Stimulated activated CD8-positive, alpha-beta memory T cell treated with anti-CD3 and anti-CD28 coated beads, Interleukin-15, amount 100 ng/mL, for 24 hours (primary cell): ENCODE measurements at places on chromosomes 2 and 18.

- no peak for DNase-seq
These were observed 2.9 kb upstream of the ARPC2 start for GRCh38 chr2:218214116-218214515.

DNA sequence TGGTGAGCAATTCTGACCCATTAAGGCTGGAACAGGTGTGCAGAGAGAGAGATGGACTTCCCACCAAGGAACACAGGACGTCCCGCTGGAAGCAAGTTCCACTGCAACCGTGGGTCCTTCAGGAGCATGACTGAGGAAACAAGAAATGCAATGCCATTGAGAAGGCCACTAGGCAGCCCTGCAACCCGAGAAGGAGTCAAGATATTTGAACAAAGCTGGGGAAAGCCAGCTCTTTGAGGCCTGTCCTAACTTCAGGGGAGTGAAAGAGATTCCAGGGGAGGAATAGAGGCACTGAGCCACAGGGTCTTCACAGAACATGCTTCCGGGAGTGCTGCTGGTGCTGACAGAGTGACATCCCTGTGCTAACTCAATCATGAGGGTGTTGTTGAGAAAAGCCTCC lies 153.8 kb upstream of the ZNF236 start:
- no peak for DNase-seq

DNA sequence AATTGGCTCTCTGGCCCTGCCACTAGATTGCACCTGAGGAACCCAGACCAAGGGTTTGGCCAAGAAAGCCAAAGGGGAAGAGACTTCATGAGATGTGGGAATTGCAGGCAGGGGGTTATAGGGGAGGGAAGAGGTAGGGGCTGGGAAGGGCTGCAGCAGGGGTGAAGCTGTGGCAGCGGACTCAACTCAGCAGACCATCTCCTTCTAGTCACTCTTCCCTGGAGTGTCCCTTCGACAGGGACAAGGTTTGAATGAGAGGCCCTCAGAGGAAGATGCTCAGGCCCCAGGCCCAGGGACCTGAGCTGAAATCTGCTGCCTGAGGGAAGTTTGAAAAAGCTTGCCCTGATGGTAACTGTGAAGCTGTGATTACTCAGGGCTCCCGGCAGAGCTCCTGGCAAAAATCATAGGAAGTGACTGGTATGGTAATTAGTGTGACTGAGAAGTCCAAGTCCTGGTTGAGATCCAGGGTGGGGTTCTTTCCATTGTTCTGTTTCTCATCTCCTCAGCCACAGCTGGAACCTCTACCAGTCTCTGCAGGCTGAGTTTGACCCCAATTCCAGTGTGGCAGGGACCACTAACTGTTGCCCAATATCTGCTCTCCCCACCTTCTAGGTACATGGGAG lies 300.9 kb downstream of the CYP26B1 start:
- no peak for DNase-seq

- DNase-seq, result no peak
These were observed 236.8 kb downstream of the CAMKMT start for GRCh38 chr2:44598330-44599119.

DNA sequence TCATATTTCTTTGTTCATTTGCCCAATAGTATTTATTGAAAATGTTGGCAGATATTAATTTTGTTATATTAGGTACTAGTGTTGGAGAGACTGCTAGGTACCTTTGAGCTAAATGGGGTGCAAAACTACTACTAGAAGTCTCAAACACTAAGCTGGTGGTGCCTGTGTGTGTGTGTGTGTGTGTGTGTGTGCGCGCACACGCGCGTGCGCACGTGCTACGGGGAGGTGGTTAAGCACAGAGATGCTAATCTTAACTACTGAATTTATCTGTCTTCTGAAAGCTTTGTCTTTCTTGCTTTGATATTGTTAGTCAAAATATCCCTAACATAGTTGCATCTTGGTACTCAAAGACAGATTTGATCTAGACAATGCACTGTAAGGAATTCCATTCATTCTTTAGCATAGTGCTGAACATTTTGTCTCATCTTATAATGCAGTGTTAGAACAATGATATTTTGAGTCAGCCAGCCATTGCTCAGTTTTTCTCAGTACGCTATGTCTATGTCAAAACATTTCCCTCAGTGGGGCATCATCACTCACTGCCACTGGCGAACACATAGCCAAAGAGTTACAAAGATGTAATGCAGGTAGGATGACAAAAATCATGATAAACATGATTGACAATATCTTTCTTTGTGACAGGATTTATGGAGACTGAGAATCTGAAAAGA lies 396.0 kb upstream of the RGPD4 start:
- no peak for DNase-seq

GRCh38 chr2:232174662-232175061 lies 203.9 kb upstream of the ALPP start:
- no peak for DNase-seq

DNA sequence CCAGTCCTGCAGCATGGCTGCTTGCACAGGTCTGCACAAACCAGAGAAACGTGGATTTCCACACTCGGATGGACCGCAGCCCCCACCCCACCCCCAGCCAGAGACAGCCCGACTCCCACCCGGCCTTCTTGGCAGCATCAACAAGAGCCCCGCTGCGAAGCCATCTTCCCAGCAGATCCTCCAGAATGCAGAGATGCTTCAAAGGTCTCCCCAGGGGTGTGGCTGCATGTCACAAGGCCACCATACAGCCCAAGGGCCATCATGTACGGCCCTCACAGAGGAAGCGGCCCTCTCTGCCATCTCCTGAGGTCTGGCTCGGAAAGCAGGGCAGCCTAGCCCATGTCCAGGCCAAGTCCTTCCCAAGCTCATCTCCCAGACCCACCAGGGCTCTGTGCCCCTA lies 11.5 kb downstream of the DNMT3A start:
- DNase-seq, result no peak

- DNase-seq, result no peak
These were observed 365.6 kb upstream of the UBE2E3 start for GRCh38 chr2:180614776-180615175.

DNA sequence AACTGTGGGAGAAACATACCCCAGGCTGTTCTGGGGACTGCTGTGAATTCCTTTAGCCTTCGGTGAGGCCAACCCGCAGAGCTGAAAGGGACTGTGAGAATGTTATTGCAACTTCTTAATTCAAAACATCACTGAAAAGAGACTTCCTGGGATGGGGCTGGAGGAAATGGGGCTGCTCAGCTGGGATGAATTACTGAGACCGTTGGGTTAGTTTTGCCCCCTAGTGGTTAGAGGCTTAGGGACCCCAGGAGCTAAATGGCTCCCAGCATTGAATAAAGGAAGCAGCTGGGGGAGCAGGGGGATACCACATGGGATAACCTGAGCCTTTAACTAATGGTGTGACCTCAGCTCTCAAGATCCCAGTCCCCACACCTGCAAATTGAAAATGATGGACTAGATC lies 941.1 kb upstream of the FANCL start:
- DNase-seq, result no peak

DNA sequence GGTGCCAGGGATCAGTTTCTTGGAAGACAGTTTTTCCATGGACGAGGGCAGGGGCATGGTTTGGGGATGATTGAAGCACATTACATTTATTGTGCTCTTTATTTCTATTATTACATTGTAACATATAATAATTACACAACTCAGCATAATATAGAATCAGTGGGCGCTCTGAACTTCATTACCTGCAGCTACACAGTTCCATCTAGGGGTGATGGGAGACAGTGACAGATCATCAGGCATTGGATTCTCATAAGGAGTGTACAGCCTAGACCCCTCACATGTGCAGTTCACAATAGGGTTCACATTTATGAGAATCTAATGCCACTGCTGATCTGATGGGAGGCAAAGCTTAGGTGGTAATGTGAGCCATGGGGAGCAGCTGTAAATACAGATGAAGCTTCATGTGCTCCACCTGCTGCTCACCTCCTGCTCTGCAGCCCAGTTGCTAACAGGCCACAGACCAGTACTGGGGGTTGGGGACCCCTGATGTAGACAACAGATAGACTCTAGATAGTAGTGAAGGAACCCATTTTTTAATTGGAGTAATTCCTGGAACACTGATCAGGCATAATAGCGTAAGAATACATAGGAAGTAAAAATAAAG lies 41.5 kb upstream of the MC4R start:
- DNase-seq, result no peak

DNA sequence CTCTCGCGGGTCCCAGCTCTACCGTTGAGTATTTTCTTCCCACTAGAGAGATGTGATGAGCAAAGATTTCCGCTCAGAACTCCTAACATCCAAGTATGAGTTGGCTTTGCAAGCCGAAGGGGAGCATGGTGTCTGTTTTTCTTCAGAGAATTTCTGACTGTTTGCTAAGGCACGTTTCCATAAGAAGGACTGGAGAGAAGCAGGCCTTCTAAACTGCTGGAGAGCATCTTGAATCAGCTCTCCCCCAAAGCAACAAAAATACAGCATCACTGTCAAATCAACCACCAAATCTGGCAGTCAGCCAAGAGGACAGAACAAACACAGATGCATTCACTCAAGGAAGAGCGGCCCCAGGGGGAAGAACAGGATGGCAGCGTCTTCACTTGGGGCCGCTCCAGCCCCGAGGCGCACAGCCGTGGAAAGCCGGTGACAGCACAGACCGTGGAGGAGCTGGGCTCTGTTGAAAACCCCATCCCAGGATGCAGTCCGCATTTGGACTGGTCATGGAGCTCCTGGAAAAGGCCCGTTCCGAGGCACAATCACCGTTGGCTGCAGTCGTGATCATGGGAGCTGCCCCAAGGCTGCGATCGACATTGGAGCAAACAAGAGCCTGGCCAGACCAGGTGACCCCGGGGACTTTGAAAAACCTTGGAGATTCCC lies 101.4 kb downstream of the NFATC1 start:
- no peak for DNase-seq

DNA sequence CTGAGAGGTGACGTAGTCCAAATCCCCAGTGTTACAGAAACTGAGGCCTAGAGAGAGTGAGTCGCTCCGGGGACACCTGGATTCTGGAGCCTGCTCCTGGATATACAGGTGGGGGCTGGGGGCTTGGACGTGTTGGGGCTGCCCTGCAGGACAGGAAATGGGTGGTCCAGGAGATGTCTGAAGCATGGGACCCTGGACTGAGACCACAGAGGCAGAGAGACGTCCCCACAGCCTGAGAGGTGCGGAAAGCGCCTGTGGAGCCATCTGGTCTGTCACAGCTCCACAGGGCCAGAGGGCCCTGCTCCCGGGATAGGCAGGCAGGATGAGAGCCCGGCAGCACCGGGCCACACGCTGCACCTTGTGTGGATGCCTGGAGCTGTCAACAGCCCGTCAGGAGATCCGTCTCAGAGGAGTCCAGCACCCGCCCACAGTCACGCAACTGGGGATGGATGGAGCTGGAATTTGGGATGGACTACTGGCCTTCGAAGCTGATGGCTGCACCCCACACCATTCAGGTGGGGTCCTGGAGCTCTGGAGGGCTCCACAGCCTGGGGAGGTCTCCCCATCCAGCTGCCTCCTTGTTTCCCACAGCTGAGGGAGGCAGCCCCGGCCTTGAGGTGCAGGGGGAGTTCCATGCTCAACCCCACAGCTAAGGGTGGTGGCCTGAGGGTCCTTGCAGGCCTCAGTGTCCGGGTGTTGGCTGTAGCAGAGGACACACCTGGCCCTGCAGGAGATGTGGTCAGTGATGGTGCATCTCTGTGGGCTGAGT lies 303.0 kb downstream of the NDUFA10 start:
- DNase-seq, result no peak

- no peak for DNase-seq
These were observed 36.2 kb downstream of the XDH start for GRCh38 chr2:31378389-31378788.

- DNase-seq, result no peak
These were observed 165.3 kb downstream of the FTCDNL1 start for GRCh38 chr2:199685669-199686068.

GRCh38 chr2:129491308-129491707 lies 488.2 kb upstream of the RAB6C start:
- no peak for DNase-seq

DNA sequence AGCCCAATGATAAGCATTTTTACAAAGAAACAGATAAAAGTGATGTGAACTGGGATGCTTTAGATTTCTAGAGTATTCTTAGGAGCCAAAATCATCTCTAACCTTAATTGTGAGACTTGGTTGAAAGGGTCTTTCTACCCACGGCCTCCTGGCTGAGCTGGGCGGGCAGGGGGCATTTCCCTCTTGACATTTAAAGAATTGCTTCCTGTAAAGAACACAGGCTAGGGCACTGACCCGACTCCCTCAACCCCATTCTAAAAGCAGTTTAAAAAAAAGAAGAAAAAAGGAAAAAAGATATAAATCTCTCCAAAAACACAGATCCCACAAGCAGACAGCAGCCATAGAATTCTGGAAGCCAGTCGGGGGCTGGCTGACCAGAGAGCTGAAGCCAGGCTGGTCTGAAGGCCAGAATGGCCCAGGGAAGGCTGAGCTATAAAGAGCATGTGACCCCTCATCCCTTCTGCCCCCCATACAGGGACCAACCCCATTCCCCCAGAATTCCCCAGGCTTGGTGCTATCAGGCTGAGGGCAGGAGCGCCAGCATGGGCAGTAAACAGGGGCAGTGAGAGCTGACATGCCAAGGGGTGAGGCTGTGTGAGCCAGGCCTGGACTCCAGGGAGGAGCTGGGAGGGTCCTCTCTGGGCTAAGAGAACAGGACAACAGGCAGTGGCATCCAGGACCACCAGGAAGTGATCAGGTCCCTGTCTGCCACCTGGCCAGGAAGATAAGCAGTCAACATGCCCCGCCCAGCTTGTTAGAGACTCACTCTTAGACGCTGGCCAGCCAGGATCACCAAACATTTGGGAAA lies 188.5 kb downstream of the HDAC4 start:
- no peak for DNase-seq

DNA sequence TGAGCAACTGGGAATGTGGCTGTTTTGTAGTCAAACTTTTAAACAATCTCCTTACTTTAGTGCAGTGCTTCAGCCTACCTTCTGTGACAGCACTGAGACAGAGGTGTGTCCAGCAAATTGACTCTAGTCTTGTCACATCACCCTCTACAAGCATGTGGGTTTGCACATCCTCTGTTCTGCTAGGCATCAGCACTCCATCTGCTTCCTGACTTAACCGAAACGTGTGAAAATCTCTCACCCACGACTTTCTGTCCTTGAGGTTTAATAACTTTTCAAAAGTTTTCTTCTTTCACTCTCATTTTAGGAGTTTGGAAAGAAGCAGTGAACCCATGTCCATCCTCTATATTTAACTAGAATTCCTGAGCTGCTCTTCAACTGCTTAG lies 42.6 kb downstream of the TTR start:
- no peak for DNase-seq

GRCh38 chr2:86194751-86195054 lies 559 bp downstream of the IMMT start:
- DNase-seq, result no peak

DNA sequence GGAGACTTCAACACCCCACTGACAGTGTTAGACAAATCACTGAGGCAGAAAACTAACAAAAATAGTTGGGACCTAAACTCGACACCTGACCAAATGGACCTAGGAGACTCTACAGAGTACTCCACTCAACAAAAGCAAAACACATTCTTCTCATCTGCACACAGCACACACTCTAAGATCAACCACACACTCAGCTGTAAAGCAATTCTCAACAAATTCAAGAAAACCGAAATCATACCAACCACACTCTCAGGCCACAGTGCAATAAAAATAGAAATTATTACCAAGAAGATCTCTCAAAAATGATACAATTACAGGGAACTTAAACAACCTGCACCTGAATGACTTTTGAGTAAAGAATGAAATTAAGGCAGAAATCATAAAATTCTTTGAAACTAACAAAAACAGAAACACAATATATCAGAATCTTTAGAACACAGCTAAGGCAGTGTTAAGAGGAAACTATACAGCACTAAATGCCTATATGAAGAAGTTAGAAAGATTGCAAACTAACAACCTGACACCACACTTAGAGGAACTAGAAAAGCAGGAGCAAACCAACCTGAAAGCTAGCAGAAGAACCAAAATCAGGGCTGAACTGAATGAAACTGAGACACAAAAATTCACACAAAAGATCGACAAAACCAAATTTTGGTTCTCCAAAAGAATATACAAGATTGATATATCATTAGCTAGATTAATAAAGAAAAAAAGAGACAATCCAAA lies 46.3 kb downstream of the RTTN start:
- DNase-seq, result no peak
